ENCODE measurements at places on chromosomes 12 and 14.

- DNase-seq = no peak
Observed at GRCh38 chr14:93160353-93160801, 24.3 kb downstream of the MOAP1 start.

GRCh38 chr12:131636266-131636665 lies 74.6 kb upstream of the SFSWAP start:
- DNase-seq = no peak

GRCh38 chr12:109393437-109394345 lies 46.0 kb downstream of the MYO1H start:
- DNase-seq = peak; percentile 14

DNA sequence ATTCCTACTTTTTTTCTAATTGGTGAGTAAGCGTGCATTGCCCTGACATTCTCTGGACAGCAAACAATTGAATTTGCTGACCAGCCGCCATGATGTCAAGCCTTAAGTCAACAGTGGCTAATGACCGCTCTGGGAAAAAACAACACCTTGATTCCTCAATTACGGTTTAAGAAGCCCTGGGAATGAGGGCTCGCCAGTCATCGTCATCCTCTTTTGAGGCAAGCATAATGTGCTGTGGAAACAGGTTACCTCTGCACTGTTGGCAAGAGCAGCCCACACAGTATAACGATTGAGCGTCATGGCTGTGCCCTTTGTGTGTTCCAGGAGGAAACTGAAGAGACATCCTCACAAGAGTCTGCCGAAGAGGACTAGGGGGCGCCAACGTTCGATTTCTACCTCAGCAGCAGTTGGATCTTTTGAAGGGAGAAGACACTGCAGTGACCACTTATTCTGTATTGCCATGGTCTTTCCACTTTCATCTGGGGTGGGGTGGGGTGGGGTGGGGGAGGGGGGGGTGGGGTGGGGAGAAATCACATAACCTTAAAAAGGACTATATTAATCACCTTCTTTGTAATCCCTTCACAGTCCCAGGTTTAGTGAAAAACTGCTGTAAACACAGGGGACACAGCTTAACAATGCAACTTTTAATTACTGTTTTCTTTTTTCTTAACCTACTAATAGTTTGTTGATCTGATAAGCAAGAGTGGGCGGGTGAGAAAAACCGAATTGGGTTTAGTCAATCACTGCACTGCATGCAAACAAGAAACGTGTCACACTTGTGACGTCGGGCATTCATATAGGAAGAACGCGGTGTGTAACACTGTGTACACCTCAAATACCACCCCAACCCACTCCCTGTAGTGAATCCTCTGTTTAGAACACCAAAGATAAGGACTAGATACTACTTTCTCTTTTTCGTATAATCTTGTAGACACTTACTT lies 138.9 kb downstream of the HMGA2 start:
- DNase-seq = peak; percentile 22

DNA sequence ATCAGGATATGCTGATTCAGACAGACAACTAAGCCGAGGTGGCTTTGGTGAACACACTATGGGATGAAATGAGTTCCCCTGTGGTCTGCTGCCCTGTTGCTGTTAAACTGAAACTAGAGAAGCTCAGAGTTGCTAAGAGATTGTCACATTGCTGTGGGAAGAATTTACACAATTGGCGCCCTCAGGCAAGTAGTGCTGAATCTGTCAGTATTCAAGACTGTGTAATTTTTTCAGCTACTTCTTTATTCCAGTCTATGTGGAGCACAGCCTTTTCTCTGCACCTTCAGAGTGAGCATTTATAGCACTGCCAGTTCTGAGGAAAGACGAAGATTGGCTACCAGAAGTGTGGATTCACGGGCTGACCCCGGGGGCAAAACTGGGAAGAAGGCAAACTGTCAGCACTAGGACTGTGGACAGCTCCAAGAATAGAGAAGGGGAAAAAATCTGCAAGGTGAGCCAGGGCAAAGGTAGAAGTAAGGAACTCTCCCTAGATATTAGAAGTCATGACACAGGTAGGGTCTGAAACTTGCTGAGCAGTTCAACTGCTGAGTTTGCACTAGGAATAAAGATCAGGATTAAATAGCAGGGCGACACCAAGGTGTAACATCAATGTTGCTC lies 218.8 kb upstream of the TMPO start:
- DNase-seq = no peak

GRCh38 chr12:27969624-27970400 lies 2.7 kb downstream of the PTHLH start:
- DNase-seq = peak; percentile 63

DNA sequence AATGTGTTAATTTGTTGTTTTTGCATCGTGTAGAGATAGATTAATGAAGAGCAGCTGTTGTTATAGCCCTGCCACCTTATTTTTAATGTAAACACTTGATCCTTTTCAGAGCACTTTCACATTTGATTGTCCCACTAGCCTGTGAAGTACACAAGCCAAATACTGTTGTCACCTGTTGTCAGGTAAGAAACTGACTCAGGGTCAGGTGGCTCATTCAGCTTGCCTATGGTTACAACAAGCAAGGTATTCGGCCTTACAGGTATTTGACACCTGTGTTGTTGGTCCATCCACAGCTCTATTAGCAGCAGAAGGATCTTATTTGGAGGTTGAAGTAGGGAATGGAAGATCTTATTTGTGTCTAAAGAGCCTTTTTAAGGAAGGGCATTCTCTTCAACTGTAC lies 108.9 kb downstream of the GPR135 start:
- DNase-seq = no peak

Data from stimulated activated naive CD8-positive, alpha-beta T cell treated with anti-CD3 and anti-CD28 coated beads, Interleukin-15, Interleukin-2, amounts not matched to agents 100 U/mL and 50 U/mL, for 24 hours (primary cell).